Hematopoietic multipotent progenitor cell treated with erythropoietin and hydrocortisone succinate and interleukin-3 and kit ligand, for 8 days (in vitro differentiated cells): ENCODE measurements at places on chromosomes 12 and 14.

DNA sequence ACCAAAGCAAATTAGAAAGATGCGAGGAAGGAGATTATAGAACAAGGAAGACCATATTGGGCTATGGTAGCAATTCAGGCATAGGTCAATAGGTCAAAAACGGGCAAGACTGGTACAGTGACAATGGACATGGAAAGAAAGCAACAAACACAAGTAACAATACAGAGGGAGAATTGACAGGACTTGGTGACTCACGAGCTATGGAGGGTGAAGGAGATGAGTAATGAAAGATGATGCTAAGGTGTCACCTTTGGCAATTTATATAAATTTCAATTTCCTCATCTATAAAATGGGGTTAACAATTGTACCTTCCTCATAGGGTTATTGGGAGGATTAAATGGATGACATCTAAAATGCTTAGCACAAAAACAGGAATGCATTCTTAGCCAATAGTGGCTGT, 15.1 kb upstream of the DUSP16 start:
- DNase-seq = no peak

- peak; percentile 76 for DNase-seq
Measured at GRCh38 chr12:8011331-8011730, 21.2 kb upstream of the FOXJ2 start.

- no peak for DNase-seq
Measured at GRCh38 chr14:47262801-47263200, 412.6 kb downstream of the MDGA2 start.

DNA sequence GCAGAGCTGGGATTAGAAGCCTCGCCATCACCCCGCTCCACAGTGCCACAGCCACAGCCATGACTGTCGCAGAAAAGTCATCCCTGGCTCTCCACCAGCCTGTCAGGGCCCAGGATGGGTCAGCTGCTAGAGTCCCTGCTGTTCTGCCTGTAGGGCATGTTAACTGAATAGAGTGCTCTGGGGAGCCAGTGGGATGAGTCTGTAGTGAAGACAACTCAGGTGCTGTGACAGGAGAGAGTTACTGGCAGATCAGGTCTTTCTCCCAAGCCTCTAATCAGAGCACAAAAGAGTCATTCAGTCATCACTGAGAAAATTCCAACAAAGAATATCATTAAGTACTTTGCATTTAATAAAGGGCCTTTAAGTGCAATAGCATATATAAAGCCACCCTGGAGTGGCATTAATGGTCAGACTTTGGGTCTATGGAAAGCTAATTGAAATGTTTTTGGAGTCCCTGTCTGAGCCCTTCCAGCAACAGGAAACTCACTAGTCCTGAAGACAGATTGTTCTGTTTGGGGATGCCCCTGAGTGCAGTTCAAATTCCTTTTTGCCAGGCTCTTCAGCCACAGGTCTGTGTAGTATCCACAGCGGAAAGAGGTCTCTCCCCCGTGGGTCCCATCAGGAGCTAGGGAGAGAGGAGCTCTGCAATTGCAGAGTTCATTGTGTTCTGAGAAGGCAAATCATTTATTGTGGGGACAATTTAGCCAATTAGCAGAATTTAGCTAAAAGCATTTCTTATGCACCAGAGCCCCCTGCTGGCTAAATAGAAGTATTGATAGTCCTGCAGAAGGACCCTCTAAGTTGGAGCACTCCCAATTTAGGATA, 45.2 kb upstream of the C14orf132 start:
- peak; percentile 71 for DNase-seq

- peak; percentile 81 for DNase-seq
Measured at GRCh38 chr14:57287745-57288144, 19.0 kb downstream of the AP5M1 start.

DNA sequence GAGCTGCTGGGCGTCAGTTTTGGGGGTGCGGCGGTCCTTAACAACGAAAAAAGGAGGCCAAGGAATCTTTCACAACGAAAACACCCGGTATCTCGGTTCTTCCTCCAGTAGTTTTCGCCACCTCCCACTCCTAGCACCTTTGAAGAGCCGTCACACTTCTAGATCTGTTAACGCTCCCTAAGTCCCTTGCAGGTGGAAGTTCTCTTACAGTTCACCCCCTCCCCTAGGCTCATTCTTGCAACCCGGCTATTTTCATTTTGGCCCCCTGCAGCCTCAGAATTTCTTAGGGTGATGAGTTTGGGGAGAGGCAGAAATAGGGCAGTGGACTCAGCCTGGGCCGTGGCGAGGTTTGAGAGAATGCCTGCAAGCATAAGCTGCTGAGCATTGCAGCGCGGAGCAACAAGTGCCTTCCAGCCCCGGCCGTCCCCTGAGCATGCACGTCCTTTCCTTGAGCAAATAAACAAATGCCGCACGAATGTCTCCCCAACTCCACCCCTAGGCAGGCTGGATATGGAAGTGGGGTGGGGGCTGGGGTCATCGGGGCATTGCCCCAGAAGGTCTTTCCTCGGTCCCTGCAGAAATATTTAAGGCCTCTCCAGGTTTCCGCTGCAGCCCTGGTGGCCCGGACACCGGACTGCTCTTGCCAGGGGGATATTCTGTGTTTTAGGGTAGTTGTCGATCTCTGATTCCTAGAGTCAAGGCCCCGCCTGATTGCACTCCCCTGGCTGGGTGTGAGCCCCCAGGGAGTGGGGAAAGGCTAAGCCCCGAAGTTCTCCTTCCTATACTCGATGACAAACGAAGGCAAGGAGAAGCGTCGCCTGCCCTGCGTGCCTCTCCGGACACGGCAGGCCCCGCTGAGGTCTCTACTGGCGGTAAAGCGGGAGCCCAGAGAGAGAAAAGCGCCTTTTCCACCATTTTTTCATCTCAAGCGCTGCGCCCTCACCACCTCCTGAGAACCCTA, 1.6 kb downstream of the RFX4 start:
- DNase-seq = no peak

DNA sequence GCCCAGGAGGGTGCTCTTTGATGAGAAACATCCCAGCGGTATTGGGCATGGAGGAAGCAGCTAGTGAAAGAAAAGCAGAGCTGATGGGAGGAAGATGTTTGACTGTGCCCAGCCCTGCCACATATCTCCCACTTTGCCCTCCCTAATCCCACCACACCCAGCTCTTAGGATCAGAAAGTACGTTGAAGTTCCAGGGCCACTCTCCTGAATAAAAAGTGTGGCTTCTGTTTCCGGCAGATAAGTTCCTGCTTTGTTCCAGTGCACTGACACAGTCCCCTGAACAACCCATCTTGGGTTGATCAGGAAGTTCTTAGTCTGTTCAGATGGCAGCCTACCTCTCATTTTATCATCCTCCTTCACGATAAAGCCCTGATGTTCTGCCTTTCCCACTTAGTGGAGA, 16.5 kb downstream of the TPCN1 start:
- DNase-seq = peak; percentile 91

- no peak for DNase-seq
Measured at GRCh38 chr14:82500222-82500621, 966.6 kb upstream of the SEL1L start.

DNA sequence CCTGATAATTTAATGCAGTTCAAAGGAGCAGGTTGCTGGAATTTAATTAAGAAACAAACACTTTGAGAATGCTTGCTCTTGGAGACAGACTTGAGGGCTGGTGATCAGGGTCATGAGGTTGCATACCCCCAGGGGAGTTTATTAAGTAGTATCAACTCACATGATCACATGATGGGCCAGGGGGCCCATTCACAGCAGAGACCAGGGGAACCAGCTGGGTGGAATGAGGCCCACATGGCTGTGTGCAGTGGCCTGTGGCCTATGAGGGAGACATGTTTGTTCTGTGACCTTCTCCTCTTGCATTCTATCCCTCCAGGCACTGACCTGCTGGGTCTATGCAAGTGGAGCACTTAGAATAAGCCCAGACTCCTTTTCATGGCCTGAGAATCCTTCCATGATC, 266.6 kb upstream of the PWP1 start:
- no peak for DNase-seq

- no peak for DNase-seq
Measured at GRCh38 chr12:19110221-19110940, 19.2 kb upstream of the PLEKHA5 start.

DNA sequence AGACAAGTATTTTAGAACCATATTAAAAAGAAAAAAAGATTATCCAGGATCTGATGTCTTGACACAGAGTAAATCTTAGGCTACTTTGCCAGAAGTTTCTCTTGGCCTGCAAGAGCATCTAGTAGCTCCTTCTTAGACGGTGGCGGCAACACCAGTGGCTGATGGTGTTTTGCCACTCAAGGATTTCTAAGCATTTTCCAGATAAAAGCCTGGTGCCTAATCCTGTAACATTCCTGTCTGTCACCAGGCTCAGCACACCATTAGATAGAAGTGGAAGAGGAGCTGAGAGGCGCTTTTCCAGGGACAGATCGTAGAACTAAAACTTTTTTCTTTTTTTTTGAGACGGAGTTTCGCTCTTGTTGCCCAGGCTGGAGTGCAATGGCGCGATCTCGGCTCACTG, 14.0 kb downstream of the WNT5B start:
- no peak for DNase-seq

DNA sequence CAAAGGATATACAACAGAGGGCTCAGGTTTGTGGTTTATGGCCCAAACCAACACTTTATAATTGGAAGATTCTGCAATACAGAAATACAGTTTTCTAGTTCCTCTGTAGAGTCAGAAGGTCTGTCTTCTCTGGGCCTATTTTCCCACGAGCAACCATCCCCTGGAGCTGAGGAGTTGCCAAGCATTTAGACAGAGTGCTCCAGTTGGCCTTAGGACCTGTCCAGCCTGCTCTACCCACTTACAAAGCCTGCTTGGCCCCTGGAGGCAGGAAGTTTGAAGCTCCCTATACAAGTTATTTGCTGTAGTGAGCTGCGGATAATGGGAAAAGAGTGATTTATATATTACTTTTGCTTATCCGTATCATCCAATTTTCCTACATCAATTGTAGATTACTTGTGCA, 60.8 kb upstream of the HSPB8 start:
- no peak for DNase-seq

DNA sequence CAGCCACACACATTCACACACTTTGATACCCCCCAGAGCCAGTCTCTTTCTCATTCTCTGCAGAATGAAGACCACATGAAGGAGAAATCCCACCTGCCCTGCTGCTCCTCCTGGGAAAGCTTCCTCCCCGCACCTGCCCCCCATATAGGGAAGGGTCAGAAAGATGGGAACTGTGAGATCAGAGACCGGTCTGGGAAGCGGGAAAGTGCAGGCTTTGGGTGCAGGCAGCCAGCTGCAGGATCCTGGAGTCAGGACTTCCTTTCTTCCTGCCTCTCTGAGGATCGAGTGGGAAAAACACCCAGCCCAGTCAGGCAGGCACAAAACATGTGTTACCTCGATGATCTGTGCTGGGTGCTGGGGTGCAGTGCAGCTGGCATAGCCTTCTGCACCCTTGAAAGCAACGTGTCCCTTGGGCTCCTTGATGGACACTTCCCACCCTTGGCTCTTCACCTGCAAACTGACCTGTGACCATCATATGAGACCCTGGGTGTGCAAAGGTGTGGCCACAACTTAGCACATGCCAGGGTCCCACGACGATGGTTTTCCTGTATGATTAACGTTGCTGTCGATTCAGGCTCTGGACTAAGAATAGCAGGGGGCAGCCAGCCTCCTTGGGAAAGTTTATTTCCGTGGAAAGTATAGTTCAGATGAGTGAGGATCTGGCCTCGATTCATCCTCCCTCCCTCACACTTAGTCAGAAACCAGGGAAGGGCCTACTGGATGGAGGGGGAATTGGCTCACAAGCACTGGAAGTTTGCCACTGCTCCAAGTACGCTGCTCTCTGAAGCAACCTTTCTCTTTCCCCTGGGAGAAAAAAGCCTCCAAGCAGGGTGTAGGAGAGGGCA, 105.4 kb upstream of the MED13L start:
- no peak for DNase-seq

DNA sequence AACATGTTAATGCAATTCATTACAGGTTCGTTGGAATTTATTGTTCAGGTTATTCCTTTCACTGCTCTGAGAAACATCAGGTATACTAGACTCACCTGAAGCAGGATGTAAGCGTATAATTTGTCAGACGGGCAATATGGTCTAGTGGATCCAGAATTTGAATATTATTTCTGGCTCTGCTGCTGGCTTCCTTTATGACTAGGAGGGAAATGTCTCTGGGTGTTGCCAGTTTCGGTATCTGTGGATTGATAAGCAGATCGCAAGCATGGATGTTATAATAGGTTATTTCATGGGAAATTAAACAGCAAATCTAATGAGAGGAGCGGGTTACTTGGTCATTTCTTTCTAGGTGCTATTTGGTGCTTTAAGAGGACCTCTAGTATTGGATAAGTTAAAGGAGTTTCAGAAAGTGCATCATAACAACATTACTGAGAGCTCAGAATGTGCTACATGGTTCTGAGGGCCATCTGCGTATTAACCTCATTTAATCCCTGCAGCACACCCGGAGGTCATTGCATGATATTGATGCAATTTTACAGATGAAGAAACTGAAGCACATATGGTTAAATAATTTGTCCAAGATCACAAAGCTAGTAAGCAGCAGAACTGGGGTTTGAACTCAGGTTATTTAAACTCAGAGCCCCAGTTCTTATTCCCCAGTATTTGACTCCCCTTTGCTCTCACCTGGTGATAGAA, 47.3 kb upstream of the BCAT1 start:
- DNase-seq = no peak

DNA sequence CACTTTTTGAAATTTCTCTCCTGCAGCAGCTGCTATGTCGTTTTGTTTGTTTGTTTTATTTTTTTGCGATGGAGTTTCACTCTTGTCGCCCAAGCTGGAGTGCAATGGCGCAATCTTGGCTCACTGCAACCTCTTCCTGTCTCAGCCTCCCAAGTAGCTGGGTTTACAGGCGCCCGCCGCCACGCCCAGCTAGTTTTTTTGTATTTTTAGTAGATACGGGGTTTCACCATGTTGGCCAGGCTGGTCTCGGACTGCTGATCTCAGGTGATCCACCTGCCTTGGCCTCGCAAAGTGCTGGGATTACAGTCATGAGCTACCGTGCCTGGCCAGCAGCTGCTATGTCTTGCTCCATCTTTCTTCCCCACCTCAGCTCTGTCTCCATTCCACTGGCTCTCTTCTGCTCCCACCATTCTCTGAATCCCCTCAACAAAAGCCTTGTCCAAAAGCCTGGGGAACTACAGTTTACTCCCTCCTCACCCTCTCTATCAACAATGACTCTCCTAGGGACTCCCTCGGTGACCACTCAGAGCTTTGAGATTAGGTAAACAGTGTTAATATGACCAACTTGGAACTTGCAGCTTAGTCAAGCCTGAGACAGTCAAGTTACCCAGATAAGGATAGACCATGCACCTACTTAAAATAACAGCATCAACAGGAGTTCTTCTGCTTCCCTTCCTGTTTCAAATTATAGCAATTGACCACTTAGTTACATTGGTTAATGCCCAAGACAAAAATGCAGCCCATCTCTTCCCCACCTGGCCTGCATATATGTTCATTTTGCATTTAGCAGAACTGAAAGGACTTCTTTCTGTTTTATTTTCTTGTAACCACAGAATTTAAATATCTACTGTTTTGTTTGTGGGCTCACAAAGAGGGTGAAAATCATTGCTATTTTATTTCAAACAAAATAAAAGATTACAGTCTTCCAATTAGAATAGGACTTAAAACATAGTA, 189.0 kb upstream of the AMIGO2 start:
- peak; percentile 57 for DNase-seq

DNA sequence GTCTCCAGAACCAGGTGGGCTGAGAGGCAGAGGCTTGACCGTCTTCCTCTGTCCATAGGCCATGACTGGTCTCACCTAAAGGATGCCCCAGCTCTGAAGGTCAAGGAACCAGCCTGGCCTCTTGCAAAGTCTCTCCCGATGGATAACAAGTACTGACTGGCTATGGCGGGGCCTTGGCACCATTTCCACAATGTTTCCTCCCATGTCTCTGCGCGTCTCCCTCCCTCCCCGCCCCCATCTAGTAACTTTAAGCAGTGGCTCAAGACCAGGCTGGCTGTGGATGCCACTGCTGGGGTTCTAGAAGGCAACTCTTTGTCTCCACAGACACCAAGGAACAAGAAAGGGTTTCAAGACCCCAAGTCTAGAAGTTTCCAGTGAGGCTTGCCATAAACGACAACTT, 275.5 kb downstream of the DPF3 start:
- DNase-seq = no peak
